Liver (tissue), 10 donors: ENCODE measurements at places on chromosomes 1 and 21.

- DNase-seq, result no peak
Observed at GRCh38 chr21:40013001-40013735, 145.9 kb downstream of the PCP4 start.

GRCh38 chr1:203286161-203286984 is 18.9 kb upstream of the BTG2 start:
- DNase-seq, result no peak

DNA sequence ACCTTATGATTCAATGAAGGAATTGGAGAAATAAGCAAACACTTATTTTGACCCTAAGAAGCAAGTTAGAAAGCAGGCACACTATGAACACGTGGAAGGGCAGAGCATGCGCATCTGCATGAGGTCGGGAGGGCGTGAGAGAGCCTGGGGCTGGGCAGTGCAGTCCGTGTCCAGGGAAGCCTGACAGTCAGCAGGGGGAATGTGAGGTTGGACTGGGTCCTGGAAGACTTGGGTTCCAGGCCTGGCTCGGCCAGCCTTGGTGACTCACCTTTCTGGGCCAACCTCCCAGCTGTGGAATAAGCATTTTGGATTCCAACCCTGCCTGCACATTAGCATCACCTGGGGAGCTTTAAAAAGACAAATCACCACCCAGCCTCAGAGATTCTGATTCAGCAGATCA is 26.6 kb upstream of the LMX1A start:
- DNase-seq, result no peak

DNA sequence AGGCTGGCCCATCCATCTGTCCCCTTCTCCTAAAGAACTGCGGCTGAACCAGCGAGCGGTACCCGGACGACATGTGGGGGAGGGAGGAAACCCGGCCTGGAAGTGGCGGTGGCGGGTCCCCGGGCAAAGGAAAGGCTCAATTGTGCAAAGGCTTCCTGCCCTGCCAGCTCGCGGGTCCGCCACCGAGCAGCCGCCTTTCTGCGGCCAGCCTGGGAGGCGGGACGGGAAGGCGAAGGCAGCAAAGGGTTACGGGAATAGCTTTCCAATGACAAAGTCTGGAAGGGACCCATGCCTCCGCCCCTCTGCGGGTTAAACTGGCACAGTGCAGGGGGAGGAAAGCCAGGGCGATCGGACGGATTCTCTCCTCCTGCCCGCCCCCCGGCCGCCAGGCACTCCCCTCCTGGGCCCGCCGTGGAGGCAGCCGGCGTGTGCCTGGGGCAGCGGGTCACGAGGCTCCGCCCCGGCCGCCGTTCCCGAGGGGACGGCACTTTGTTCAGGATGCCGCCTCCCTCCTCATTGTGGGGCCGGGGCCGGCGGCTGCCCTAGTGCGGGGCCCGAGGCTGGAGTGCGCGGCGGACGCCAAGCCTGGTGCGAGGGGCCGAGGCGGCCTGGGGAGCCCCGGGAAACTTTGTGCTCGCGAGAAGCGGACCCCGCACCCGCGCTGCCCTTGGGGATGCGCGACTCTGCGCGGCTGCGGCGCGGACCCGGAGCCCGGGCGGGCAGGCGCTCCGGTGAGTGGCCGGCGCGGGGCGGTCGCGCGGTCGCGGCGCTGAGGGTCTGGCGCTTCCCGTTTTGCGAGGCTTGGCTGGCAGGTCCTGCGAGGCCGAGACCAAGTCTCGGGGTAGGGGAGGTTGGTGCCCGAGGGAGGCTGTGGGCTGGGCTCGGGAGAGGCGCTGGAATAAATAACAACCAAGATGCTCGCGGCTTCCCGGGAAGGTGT is at the start of gene NAV1:
Gene NAV1 (plus strand): TSS at position 516 of the 940 bp plus-strand sequence. CDS start 83,758 bp downstream, outside the sequence.
- no peak for DNase-seq

- no peak for DNase-seq
Observed at GRCh38 chr1:214360525-214361164, 79.7 kb downstream of the SMYD2 start.

DNA sequence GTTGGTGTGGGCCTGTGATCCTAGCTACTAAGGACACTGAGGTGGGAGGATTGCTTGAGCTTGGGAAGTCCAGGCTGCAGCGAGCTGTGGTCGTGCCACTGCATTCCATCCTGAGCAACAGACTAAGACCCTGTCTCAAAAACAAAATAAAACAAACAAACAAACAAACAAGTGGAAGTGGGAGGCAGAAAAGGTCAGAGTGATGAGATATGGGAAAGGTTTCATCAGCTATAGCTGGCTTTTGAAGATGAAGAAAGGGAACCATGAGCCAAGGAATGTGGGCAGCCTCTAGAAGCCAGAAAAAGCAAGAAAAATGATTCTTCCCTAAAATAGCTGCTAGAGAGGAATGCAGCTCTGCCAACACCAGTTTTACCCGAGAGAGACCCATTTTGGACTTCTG is 10.6 kb upstream of the NUCKS1 start:
- DNase-seq, result no peak

DNA sequence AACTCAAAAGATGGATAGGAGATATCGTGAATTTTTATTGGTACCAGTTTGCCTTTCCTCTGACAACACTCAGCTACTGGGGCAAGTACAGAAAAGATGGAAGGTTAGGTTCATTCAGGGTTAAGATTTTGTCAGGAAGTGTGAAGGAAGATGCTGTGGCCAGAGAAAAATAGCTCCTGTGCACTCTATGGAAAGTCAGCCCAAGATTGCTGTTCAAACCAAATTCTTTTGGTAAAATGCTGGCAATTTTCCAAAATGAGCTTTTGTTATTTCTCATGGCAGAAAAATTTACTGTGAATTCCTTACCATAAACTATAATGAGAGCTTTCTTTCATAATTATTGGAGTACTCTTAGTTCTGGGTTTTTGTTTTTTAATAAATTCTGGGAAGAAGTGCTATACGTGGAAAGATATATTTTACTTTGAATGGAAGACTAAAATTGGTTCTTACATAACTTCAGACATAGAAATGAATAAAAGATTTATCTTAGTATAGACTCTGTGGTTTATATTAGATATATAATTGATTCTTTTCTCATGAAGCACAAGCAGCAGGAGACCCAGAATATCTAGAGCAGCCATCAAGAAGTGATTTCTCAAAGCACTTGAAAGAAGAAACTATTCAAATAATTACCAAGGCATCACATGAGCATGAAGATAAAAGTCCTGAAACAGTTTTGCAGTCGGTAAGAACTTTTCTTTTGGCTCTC is 112.2 kb downstream of the USP25 start:
- no peak for DNase-seq

- DNase-seq, result no peak
Observed at GRCh38 chr1:59188413-59189213, 108.3 kb upstream of the FGGY start.

- no peak for DNase-seq
Observed at GRCh38 chr21:32705139-32705538, 22.7 kb downstream of the SYNJ1 start.

- DNase-seq, result no peak
Observed at GRCh38 chr1:182627622-182628021, 23.4 kb upstream of the RGS16 start.

DNA sequence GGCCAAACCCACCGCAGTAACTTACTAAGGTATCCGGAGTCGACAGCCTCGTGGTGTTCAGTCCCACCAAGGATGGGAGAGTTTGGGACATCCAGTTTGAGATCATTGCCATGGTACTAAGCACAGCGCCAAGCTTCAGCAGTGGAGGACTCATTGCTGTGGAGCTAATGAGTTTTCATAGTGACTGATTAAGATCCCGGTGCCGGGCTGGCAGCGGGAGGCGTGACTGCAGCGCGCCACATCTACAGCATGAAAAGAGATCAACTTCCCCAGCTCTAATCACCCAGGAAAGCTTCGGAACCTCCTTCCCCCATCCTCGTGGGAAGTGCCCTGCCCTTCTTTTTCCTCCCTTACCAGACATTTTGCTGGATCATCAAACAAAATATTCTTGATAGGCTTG is 149.9 kb downstream of the OLFM3 start:
- DNase-seq, result no peak

GRCh38 chr1:228238007-228238406 is 30.2 kb downstream of the OBSCN start:
- DNase-seq, result no peak

DNA sequence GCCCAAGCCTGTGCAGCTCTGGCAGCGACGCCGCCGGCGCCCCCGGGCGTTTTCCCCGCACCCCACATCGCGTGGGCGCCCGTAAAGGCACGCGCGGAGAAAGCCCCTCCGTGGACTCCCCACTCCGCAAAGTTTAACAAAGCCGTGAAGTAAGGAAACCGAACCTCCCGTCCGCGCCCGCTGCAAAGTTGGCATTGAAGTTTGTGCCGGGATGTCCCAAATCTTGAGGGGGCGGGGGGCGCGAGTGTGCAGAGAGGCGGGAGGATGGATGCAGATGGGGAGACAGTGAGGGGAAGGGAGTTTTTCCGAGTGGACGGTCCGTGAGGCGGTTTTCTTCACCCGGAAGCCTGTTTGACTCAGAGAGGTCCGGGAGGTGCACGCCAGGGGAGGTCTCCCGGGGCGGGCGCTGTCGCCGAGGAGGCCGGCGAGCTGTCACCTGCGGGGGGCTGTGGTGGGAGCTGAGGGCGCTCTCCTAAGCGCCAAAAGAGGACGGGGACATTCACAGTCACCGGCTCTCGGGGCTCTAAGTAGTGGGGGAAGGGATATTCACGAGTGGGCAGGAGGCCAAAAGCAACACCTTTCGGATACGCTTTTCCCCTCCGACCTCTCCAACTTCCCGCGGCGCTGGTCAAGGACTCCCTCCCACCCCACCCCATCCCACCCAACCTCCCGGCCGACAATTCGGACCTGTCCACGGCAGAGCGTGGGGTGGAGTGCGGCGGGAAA is 1.3 kb downstream of the WLS start:
- no peak for DNase-seq

GRCh38 chr1:203401199-203401877 is 50.4 kb upstream of the FMOD start:
- DNase-seq, result no peak

- DNase-seq, result no peak
Observed at GRCh38 chr1:183514235-183514634, 41.9 kb downstream of the SMG7 start.

- no peak for DNase-seq
Observed at GRCh38 chr1:209751627-209752231, 4.1 kb upstream of the TRAF3IP3 start.

DNA sequence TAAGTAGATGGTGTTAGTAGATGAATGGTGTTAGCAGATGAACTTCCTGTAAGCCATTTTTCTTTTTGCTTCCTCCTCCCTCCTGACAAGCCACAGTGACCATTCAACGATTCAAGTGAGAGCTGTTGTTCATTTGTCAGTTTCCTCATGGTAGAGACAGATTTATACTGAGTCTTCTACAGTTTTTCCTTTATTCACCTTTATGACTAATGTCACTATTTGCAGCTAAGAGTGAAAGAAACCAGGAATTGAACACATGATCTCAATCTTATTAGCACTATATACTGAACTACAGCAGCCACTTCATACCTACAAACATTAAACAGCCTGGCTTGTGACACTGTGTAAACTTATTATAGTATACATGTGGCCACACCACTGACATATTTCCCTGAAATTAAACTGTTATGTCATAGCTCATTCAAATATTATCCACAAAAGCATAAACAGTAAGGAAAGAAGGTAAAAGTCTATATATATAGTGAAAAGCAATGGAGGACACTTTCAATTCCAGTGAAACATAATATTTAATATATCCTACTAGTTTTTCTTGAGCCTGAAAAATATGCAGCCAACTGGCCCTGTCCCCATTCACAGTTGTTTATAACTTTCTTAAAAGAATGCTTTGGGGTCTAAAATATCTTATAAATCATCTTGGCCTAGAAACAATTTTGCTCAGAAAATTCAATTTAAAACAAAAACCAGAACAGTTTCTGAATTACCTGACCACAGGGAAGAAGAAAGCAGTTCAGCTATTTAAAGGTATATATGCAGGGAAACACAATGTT is 566.9 kb upstream of the ZRANB2 start:
- no peak for DNase-seq

DNA sequence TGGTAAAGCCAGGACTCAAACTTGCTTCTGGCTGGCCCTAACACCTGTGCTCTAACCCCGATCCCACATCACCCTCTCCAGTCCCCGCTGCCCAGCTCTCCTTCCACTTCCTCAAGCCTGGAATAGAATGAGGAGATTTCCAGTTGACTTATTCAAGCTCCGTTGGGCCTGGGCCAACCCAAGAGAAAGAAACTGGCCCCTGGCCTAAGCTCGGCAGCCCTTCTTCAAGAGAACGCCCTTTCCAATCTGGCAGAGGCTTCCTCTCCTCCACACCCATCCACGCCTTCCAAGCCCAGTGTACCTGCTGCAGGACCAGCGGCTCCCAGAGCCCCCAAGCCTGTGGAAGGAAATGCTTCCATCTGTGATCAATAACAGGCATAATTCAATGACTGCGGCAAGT is 51.9 kb downstream of the LRRN2 start:
- DNase-seq, result no peak

GRCh38 chr1:224085421-224086108 is 28.3 kb upstream of the FBXO28 start:
- no peak for DNase-seq

DNA sequence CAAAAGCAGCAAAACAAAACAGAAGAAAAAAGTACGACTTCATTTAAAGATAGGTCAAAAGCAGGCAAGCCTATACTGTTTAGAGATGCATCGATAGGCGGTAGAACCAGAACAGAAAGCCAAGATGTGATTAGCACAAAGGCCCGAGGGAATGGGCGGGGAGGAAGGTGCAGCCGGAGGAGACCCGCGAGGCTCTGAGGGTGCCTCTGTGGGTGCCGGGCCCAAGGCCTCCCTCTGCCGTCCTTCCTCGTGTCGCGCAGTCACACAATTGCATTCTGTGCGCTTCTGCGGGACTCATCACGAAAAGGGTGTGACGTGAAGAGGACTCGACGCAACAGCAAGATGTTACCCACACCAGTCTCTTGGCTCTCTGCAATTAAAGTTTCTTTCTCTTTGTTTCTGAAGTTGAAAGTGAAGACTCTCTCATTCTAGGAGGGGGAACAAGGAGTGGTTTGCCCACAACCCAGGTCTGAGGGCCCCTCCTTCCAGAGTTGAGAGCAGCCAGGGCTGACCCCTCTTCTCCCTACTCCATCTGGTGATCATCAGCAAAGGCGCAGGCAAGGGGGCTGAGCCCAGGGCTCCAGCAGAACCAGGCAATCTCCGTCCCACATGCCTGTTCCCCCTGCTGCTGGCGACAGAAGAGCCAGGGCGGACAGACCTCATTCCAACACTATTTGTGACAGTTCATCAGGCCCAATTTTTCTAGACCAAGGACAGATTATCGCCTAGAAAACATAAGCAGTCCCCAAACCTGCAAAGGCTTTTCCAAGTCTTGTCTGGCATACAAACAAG is 41.0 kb downstream of the NPHP4 start:
- no peak for DNase-seq

DNA sequence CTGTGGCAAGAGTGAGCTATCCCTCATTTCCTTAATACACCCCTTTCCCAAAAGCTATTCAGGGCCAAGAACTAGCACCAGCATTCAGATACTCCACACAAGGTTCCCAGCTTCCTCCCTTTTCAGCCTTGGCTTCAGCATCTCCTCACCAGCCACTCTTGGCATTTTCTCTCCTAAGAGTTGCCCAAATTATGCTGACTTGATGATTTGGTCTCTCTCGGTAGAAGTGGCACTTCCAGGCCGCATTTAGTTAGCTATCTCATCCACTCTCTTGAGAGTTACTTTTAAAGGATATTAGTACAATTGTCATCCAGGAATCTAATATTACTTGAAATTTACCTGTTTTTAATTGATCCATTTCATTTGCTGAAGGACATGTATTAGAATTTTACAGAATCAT is 199.0 kb upstream of the DMRTA2 start:
- DNase-seq, result no peak
